Parietal lobe (tissue), 2 donors: ENCODE measurements at places on chromosomes 16 and 17. TPM values are rescaled to one million over a fixed set of nuclear protein-coding genes. Genes with fewer than 3 reads are reported as not detected.

The GJC1 gene
- total RNA-seq: 109 TPM

The SEPTIN12 gene
- total RNA-seq: not detected

The ZNF469 gene
- total RNA-seq: 0.63 TPM

The SHMT1 gene
- total RNA-seq: 7.2 TPM

The KRT17 gene
- not detected for total RNA-seq

The SLC5A10 gene
- total RNA-seq: not detected
